ENCODE measurements at places on chromosomes 7 and 10.

DNA sequence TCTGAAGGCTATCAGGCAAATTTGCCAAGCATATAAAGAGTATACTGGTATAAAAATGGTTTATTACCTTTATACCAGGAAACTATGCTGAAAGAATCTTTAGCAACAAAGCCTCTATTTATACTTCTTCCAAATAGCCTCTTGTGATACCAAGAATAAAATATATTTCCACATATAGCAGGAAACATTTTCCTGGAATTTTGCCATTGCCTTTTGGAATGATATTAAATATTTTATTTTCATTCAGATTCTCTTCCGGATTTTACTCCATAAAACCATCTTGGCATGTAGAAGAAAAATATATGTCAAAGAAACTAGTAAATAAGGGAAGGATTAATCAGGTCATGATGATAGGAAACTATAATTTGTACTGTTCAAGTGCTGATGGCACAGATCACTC is 17.7 kb downstream of the SOSTDC1 start:
- DNase-seq, result no peak

DNA sequence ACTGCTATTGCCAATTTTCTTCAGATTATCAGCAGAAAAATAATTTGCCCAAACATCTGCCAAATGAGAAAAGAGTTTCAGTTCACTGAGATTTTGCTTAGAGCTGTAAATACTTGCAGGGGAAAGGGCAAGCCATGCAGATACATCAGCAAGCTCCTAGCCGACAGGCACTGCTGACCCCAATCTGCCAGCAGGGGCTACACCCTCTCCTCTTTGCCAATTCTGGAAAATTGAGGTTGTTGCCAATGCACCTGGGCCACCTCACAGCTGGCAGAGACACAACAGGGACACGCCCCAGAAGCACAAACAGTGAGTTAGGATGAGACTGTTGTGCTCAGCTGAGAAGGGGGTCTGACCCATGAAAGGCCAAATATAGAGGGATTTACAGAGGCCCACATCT is 129.5 kb upstream of the MYO3A start:
- DNase-seq, result no peak

DNA sequence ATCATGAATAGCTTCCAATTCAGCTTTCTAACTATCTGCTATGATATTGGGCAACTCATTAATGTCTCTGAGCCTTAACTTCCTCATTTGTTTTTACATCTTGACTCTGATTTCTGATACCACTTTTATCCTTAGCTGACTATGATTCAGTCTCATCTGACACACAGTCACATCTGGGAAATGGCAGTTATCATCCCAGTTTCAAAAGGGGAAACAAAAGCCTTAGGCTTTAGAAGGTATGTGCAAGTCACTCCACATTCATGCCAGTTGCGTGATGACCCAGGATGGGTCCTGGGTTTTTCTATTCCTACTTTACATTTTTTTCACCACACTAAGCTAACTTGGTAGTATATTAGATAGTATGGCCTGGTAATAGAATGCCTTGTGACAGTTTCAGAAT is 12.7 kb downstream of the SCIN start:
- no peak for DNase-seq

- DNase-seq, result no peak
Observed at GRCh38 chr7:141956084-141956483, 9.3 kb upstream of the CLEC5A start.

GRCh38 chr10:25555865-25556264 is 378.2 kb upstream of the MYO3A start:
- DNase-seq, result no peak

DNA sequence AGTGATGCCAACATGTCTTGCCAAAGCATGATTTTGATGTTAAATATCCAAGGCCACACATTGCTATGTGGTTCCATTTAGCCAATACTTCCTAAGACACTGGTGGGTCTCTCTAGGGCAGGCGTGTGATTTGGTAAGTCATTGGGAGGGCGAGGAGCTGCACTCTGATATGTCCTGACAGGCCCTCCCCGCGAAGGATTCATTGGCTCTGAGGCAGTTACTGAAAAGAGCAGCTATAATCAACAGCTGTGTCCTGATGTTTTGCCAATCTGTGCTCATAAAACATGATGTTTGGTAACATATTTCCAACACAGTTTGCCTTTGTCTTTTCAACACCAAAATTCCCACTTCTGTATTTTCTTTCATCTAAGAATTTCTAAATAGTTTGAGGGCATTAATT is 646.7 kb downstream of the PARD3 start:
- DNase-seq, result no peak

GRCh38 chr10:110516815-110517492 is 19.2 kb downstream of the DUSP5 start:
- no peak for DNase-seq

GRCh38 chr10:108241166-108241565 is 1076.7 kb upstream of the SORCS1 start:
- DNase-seq, result no peak

GRCh38 chr7:106421181-106421762 is 136.5 kb upstream of the NAMPT start:
- no peak for DNase-seq

GRCh38 chr7:70379210-70379609 is 752.7 kb upstream of the GALNT17 start:
- DNase-seq, result no peak

Data from activated T-cell treated with anti-CD3 and anti-CD28 coated beads, Interleukin-2, amount 50 U/mL, for 24 hours (primary cell).